Hematopoietic multipotent progenitor cell treated with erythropoietin and hydrocortisone succinate and interleukin-3 and kit ligand, for 6 days (in vitro differentiated cells): ENCODE measurements at places on chromosomes 16 and 17.

DNA sequence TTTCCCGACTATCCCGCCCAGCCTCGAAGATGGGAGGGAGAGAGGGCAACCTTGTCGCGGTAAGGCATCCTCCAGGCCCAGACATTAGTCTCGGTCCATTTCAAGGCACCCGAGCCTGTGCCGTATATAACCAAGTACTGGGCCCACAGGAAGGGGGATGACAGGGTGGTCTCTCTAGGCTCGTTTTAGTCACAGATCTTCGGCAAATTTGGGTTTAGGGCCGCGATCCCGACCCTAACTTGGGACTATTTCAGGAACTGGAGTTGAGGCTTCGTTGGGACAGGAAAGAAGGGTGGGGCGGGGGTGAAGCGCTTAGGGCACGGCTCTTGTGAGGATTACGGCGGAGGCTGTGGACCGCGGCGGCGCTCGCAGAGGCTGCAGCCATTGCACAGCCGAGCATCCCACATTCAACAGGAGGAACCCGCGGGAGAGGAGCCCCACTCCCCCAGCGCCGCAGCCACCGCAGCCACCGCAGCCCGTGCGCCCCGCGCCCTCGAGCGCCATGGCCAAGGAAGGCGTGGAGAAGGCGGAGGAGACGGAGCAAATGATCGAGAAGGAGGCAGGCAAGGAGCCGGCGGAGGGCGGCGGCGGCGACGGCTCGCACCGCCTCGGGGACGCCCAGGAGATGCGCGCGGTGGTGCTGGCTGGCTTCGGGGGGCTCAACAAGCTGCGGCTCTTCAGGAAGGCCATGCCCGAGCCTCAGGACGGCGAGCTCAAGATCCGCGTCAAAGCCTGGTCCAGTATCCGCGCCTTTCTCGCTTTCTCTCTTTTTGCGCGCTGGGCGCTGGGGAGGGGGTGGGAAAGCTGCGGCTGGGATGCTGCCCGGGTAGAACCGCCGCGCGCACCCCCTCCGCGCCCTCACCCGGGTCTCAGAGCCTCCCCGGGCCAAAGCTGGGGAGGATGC is at the start of gene VAT1L:
Gene VAT1L, plus strand, starts transcription at position 384 of the 904 bp plus-strand sequence. Its CDS starts 119 bp downstream, at position 503.
- peak; percentile 3 for DNase-seq

DNA sequence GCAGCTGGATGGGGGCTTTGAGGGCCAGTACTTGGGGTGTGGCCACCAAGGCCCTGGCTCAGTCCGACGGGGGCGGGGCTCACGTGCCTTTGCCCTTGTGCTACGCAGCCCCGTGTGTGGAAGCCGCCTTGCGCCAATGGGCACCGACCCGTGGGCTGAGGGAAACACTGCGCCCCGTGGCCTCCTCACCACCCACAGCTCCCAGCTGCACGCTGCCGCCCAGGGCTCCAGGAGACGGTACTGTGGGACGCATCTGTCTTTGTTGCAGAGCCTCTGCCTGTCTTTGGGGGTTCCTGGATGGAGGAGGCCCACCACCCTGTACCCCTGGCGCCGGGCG is 7.6 kb downstream of the CDH15 start:
- no peak for DNase-seq

DNA sequence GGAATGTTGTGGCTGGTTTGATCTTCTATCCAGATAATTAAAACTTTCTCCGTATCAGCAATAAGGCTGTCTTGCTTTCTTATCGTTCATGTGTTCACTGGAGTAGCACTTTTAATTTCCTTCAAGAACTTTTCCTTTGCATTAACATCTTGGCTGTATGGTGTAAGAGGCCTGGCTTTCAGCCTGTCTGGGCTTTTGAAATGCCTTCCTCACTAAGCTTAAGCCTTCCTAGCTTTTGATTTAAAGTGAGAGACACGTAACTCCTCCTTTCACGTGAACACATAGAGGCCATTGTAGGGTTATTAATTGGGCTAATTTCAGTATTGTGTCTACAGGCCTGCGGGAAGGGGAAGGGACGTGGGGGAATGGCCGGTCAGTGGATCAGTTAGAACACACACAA is 42.9 kb downstream of the MSI2 start:
- no peak for DNase-seq

DNA sequence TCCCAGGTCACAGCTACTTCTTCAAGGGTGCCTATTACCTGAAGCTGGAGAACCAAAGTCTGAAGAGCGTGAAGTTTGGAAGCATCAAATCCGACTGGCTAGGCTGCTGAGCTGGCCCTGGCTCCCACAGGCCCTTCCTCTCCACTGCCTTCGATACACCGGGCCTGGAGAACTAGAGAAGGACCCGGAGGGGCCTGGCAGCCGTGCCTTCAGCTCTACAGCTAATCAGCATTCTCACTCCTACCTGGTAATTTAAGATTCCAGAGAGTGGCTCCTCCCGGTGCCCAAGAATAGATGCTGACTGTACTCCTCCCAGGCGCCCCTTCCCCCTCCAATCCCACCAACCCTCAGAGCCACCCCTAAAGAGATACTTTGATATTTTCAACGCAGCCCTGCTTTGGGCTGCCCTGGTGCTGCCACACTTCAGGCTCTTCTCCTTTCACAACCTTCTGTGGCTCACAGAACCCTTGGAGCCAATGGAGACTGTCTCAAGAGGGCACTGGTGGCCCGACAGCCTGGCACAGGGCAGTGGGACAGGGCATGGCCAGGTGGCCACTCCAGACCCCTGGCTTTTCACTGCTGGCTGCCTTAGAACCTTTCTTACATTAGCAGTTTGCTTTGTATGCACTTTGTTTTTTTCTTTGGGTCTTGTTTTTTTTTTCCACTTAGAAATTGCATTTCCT is 3.4 kb upstream of the LPCAT2 start:
- no peak for DNase-seq

- no peak for DNase-seq
Measured at GRCh38 chr16:83698964-83699363, 108.8 kb upstream of the HSBP1 start.

GRCh38 chr17:69179227-69179952 is 37.7 kb upstream of the ABCA6 start:
- DNase-seq, result peak; percentile 5

DNA sequence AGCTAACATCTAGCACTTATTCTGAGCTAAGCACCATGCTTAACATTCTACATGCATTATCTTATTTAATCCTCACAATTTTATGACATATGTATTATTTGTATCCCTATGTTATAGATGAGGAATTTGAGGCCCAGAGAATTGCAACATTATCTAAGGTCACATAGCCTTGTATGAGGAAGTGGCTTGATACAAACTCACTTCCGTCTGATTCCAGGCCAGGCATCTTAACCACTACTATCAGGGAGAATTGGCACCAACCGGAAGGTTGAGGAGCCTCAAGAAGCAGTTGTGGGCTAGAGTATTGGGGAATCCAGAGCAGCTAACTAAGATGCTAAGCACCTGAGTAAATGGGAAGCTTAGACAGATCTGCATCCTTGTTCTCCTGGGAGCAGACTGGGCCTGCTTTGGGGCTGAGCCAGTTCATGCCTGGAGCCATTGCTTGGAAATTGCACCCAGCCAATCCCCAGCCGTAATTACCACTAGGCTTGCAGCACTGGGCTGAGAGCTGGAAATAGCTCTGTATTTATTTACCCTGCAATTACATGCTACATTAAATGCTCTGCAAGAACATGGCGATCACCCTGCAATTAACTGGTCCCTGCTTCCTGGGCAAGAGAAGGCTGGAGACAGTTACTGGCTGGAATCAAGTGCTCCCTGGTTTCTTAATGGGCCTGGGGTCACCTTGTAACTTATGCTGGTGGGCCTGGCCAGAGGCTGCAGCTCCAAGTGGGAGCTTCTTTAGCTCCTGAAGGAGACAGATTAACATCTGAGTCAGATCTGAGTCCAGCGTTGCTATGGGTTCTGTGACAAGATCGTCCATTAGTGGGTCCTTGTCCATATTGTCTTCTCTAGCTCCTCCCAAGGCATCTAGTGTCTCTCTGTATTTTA is 273.1 kb upstream of the CCL2 start:
- DNase-seq, result peak; percentile 43

GRCh38 chr17:10547351-10547750 is 2.1 kb downstream of the MYH2 start:
- DNase-seq, result no peak

- DNase-seq, result no peak
Measured at GRCh38 chr16:8047736-8048135, 542.6 kb downstream of the TMEM114 start.

GRCh38 chr16:19419698-19420075 is 2.0 kb downstream of the TMC5 start:
- DNase-seq, result no peak

DNA sequence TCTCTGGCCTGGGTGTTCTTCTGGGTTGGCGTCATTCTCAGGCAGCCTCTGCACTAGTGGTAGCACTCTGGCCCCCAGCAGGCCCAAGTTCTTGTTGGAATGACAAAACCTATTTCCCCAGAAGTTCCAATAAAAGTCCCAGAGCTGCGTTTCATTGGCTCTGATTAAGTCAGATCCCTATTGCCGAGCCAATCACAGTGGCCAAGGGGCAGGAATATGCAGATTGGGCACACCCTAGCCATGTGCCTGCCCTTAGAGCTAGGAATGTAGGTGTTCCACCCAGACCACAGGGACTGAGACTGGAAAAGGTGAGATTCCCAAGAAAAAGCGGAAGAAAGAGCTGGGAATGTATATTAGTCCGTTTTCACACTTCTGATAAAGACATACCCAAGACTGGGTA is 44.9 kb upstream of the POLR3E start:
- DNase-seq, result no peak

GRCh38 chr16:9053006-9053601 is 38.3 kb upstream of the HAPSTR1 start:
- peak; percentile 72 for DNase-seq

GRCh38 chr17:1965556-1966273 is 59.4 kb downstream of the RTN4RL1 start:
- no peak for DNase-seq

DNA sequence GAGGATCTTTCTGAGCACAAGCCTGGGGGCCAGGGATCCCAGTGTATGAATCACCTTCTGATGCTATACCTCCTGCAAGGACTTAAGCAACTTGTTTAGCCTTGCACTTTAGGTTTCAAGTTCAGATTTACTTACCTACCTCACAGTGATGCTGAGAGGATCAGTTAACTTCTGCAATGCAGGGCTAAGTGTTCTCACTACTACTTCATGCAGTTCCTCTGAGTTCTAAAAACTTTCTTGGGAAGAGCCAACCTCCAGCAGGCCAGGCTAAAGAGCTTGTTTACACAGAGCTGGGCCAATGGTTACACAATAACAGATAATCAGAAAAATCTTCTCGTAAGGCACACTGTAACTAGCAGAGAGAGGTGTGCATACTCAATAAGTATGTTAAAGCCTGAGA is 13.0 kb downstream of the VEZF1 start:
- no peak for DNase-seq

DNA sequence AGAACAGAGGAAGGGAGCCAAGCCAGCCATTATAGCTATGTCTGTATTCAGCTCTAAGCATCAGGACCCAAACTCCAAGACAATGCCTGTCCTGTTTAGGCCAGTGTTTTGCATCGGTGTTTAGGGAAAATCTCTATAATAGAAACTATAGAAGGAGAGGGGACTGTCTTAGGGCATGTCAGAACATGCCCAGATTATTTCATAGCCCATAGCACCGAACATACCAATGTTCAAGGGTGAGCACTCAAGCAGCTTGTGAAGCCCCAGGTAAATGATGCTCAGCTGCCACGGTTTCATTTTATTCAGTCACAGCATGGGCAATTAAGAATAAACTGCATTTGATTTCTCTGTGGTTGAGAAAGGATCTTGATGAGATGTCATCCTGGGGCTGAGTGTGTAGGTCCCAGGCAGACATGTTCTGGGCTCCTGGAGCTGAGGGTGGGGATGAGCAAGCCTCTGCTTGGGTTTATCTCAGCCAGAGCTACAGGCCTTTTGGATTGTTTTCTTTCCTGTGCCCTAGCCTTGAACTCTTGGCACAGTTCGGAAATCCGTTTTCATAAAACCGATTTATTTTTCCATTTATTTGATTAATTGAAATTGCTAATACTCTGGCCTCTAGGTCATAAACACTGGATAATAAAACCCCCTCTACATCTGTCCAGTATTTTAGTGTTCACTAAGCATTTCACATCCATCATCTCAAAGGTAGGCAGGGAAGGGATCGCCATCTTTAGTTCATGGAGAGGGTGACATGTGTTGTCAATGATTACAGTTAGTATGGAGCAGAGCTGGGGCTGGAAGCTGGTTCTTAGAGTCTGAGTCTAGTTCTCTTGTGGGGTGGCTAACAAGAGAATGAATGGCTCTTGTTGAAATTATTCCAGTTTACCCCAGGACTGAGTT is 290.7 kb upstream of the ASIC2 start:
- no peak for DNase-seq

DNA sequence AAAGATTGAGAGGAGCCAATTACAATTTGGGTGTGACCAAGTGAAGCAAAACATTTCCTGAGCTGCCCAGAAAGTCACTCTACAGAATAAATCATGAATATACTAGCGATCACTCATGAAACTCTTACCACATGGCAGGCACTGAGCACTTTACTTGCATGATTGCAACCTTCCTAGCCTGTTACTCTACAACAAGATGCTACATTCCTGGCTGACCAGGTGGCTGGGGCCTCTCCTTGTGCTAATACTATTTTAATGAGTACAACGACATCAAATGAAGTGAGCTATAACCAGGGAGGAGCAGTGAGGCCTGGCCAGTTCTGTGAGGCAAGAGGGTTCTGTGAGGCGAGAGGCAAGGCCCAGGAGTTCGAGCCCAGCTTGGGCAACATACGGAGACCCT is 75.2 kb downstream of the CPPED1 start:
- no peak for DNase-seq

DNA sequence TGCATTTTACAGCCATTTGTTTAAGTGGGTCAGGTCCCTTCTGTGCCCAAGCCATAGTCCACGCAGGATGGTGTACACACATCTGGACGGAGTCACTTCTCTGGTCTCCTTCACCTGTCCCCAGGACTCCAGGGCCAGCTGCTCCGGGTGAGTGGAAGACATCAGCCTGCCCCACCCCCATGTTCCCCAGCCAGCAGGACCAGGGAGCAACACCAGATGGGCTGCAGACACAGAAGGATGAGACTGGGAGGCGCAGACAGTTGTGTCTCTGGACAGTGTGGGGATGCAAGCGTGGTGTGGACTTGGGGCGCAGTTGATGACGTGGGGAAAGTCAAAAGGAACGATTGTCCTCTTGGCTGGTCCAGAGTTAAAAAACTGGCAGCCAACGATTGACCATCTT is 24.6 kb upstream of the WFDC1 start:
- DNase-seq, result no peak

DNA sequence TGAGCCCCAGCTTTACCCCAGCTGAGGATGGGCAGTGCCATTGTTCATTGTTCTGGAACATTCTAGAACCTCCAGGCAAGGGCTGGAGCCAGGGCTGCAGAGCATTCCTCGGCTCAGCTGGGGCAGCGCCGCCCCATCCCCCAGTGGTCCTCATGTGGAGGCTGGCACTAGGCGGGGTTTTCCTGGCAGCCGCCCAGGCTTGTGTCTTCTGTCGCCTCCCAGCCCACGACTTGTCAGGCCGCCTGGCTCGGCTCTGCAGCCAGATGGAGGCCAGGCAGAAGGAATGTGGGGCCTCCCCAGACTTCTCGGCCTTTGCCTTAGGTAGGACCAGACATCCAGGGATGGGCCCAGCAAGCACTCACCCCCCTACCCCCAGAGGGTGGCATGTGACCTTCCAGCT is at the start of gene TMEM95:
Gene TMEM95, plus strand, starts transcription at position 104 of the 400 bp plus-strand sequence. Its CDS starts 49 bp downstream, at position 153.
- peak; percentile 82 for DNase-seq
